ENCODE measurements at places on chromosomes 7 and 10.

- peak; percentile 42 for DNase-seq
Observed at GRCh38 chr10:116209781-116210180, 63.2 kb downstream of the GFRA1 start.

GRCh38 chr10:96380821-96381220, 22.0 kb upstream of the OPALIN start:
- no peak for DNase-seq

- peak; percentile 52 for DNase-seq
Observed at GRCh38 chr7:74656441-74656836, 1.1 kb upstream of the GTF2I start.

DNA sequence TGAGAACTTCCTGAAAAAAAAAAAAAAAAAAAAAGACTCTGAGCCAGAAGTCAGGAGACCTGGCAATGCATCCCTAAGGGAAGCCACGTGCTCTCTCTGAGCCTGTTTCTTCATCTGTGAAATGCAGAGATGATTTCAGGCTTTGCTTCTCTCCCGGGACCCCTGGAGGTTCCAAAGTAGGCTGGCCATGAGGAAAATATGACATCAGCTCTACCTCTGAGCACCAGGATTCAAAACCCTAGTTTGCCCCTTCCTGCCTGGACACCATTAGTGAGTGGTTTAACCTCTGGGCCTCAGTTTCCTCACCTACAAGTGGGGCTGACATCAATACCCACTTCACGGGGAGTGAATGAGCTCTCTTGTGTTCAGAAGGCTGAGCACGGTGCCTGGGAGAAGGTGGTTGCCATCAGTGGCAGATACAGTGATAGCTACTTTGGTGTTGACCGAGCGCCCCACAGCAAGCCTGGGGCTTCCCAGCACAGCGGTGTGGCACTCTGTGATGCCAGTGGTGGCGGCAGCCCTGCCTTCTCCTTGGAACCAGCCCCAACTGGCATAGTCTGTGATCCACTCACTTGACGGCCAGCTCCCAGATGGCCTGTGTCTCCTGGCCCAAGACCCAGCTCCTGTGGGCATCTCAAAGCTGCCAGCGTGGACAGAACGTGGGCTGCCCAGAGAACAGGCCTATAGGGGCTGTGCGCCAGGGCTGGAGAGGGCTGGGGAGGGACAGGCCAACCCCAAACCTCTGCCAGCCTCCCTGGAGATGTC, 153.1 kb upstream of the UNC5B start:
- no peak for DNase-seq

DNA sequence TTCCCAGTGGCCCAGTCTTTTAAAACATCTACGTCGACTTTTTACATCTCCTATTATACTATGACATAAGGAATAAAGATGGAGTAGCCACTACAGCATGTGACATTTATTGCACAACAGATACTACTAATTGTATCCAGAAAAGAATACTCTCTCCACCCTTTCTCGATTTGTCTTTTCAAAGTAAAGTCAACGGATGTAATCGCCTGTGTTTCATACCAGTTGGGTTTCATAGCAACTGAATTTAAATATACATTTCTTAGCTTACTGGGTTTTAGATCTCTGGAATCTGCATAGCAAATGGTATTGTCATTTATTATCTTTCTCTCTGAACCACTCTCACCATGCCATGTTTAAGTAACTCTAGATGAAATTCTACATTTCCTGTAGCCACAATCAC, 86.4 kb upstream of the TRIL start:
- DNase-seq = no peak

- peak; percentile 32 for DNase-seq
Observed at GRCh38 chr10:15169555-15170401, 1.3 kb upstream of the NMT2 start.

DNA sequence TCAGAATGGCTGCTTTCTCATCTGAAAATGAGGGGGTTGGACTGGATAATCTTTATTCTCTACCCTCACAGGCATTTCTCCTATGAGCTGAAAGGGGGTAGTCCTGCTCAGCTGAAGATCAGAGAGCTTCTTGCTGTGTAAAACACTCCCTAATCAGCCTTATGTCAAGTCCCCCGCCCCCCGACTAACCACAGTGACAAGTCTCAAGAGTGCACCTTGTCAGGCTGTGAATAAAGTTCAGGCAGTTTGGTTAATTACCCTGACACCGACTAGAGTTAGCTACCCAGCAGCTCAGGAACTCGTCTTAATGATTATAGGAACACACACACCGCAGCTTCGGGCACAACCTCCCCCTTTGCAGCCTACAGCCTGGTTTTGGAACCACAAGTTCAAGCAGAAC, 513.7 kb downstream of the RPS24 start:
- no peak for DNase-seq

DNA sequence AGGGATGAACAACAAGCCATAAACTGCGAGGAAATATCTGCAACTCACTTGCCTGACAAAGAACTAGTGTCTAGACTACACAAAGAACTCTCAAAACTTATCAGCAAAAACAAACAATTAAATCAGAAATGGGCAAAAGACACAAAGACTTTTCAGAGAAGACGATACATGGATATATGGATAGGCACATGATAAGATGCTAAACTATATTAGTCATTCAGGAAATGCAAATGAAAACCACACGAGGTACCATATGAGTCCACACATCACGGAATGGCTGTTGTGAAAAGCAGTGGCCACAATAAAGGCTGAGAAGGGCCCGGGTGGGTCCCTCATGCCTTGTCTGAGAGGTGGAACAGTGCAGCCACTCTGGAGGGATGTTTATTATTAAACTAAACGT, 267.8 kb downstream of the WDR37 start:
- DNase-seq = no peak

DNA sequence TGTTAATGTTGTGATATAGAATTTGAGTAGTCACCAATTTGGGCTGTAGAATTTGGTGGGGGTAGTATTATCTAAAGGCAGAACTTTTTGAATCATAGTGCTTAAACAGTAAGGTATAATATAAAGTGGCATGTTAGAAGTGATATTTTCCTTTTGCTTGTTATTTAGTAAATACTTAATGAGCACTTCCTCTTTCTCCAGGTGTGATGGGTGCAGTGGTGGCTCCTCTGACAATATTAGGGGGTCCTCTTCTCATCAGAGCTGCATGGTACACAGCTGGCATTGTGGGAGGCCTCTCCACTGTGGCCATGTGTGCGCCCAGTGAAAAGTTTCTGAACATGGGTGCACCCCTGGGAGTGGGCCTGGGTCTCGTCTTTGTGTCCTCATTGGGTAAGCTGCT, 10.5 kb downstream of the GHITM start:
- no peak for DNase-seq

DNA sequence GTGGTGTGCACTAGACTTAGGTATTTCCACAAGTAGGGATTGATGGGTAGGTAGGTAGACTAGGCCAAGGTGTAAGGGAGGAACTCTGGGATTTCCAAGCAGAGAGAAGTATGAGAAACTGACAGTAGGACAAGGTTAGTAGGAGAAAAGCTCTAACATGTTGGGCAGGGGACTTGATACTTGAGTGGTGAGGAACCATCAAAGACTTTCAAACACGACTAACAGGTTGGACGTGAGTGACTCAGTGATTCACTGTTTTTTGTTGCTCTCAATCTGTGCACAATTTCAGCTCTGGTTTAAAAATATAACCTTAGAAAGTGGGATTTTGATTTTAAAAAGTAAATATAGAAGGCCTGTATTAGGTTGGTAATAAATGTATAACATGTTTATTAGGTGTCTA, 44.4 kb downstream of the KLHDC10 start:
- no peak for DNase-seq

- no peak for DNase-seq
Observed at GRCh38 chr10:132541601-132542011, 4.0 kb downstream of the INPP5A start.

DNA sequence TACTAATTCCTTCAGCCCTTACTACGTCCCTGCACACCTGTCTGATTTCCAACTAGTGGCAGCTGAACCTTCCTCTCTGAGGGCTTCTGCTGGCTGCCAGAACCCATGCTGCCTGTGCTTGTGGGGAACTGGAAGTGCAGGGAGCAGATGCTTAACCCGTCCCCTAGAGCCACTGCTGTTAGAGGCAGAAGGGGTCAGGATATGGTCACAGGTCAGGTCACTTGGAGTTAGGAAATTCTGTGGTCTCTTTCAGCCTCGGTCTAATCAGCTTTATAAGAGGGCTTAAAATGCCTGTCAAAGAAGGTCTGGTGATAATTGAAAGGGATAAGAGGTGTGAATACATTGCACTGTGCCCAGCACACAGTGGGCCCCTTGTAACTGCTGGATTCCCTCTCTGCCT, 82.0 kb downstream of the PLPP4 start:
- DNase-seq = no peak

DNA sequence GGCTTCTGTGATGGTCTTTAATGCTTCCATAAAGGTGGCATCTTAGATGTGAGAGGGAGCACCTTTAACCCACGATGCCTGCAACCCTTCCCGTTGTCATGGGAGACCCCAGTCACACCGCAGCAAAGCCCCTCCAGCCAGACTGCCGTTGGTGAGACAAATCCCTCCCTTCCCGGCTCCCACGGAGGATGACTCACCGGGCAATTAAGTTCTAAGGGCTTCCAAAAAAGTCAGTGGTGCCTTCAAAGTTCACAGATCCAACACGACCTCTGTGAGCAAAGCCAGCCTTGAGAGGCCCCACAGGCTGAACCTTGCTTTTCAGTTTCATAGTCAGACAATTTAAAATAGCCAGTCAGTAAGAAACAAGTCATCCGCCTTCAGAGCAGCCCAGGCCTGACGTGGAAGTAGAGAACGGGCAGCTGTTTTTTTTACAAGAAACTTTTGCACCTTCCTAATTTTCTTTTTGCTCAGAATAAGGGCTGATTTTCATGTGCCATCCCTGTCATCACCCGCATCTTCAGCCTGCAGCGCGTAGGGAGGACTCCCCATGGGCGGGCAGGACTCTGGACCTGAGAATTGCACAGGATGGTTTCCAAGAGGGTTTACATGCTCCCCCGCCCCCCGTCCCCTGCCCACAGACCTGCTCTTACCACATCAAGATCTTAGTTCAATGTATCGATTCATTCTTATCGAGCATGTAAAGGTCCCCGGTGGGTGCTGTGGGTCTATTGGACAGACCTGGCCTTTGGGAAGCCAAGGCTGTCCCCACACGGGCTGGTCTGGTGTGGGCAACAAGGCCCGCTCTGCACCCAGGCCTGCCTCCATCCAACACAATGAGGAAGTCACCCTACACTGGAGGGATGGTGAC, 333.9 kb downstream of the DNAJB6 start:
- no peak for DNase-seq

- no peak for DNase-seq
Observed at GRCh38 chr10:56599201-56599600, 238.1 kb upstream of the ZWINT start.

GRCh38 chr10:95408983-95409873, 118.4 kb upstream of the PDLIM1 start:
- no peak for DNase-seq

DNA sequence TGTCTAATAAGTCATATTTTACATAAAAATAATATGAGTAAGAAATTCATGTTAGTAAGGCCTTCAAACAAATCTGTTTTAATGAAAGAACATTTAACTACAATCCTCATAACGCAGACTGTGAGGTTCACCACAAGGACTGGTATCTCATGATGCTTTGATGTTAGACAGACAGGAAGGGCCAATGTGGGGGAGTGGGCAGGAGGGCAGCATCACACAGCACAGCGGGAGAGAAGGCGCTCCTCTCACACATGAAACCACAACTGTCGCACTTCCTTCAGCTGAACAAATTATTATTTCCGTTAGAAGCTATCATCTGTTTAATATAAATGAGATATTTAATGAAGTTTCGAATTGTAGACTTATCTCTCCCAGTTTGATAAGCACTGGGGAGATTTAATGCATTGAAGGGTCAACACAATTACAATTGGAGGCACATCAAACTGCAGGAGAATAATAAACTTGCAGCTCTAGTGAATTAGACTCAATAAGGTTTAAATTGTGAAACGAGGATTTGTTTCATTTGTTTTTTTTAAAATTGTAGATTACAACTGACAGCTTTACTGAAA, 466.1 kb downstream of the PARD3 start:
- DNase-seq = no peak

- no peak for DNase-seq
Observed at GRCh38 chr10:47077386-47077785, 166.2 kb downstream of the PTPN20 start.

GRCh38 chr10:83373671-83374070, 765.6 kb upstream of the GHITM start:
- DNase-seq = peak; percentile 20

DNA sequence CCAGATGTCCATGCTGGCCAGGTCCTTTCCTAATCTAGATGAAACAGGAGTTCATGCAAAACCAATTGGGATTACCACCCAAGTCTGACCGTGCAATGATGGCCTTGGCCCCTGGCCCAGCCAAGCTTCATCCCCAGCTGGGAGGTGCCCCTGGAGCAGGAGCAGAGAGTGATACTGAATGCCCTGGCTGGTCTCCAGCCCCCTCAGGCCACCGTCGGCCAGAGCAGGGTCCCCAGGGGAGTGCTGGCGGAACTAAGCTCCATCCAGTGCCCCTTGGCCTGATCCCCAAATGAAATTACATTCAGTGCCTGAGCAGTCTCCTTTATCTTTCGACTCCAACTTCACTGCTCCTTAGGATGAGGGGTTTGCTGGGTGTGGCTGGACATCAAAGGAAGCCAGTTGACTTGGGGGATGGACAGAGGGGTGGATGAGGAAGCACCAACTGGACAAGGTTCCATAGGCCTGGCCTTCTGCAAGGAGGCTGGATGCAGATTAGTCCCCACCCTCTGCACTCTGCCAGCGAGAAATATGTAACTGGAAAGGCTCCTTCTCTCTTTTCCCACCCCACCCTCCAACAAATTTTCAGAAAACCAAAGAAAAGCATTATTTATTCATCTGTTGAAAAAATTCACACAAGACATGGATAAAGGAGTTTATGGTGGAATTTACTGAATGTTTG, 275.5 kb downstream of the PLXNA4 start:
- DNase-seq = no peak

GRCh38 chr10:6426317-6426716, 153.8 kb downstream of the PRKCQ start:
- DNase-seq = no peak

- DNase-seq = no peak
Observed at GRCh38 chr10:126629925-126630624, 40.4 kb downstream of the C10orf90 start.

DNA sequence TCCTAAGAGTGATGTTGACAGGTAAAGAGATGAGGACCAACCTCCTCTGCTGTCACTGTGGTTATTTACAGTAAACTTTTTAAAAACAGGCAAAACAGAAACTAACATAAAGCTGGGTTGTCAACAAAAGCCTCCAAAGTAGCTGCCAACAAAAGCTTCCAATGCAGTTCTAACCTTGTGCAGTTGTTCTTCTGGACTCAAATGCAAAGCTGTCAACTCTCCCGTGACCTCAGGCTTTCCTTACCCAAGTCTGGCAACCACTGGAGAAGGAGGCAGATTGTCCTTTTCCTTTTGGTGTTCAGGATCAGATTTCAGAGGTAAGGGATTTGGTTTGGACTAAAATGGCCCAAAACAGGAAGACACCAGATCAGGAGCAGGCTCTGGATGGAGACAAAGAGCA, 63.1 kb downstream of the DLG5 start:
- no peak for DNase-seq

- DNase-seq = no peak
Observed at GRCh38 chr10:45378914-45379726, 5.1 kb downstream of the ALOX5 start.

All from SK-N-DZ (cell line).